ENCODE measurements at places on chromosomes 7 and 10.

GRCh38 chr7:1533547-1534329 lies 3.2 kb downstream of the MAFK start:
- DNase-seq: no peak

- DNase-seq: peak; percentile 90
These were observed at the start of gene SPOCK2 for GRCh38 chr10:72087969-72088888. TSS of gene SPOCK2 (minus strand) at chr10:72088551. CDS start at chr10:72088328, 223 bp downstream.

GRCh38 chr10:36761121-36761520 lies 364.3 kb upstream of the ANKRD30A start:
- DNase-seq: no peak

GRCh38 chr7:116726713-116727431 lies 54.9 kb downstream of the MET start:
- DNase-seq: no peak

GRCh38 chr10:69712342-69712741 lies 82.3 kb downstream of the FAM241B start:
- no peak for DNase-seq

DNA sequence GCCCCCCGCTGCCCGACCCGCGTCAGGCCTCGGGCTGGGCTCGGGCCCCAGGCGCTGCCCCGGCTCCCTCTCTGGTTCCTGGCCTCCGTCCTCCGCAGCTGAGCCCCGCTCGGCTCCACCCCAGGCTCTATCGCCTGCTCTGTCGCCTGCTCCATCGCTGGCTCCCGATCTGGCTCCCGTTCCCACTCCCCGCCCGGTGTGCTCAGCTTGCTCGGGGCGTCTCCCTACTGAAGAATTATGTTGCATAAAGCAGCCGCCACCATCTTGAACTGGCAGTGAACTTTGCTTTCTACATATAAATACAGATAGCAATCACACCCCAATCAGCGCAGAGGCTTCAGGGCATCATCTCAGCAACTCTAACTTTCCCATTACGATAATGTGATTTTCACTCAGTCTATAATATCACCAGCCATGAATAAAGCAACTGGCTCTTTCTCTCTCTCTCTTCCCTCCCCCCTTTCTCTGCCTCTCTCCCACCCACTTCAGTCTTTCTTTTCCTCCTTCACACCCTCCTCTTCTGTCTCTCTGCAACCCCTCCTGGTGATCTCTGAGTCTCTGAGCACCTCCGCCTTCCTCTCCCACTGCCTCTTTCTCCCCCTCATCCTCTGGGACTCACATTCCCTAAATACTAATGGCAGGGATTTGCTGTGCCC lies 43.3 kb upstream of the BTRC start:
- no peak for DNase-seq

- DNase-seq: no peak
These were observed 1.6 kb upstream of the COPS6 start for GRCh38 chr7:100087055-100087750.

- DNase-seq: no peak
These were observed 41.7 kb downstream of the MAD1L1 start for GRCh38 chr7:2191016-2191415.

DNA sequence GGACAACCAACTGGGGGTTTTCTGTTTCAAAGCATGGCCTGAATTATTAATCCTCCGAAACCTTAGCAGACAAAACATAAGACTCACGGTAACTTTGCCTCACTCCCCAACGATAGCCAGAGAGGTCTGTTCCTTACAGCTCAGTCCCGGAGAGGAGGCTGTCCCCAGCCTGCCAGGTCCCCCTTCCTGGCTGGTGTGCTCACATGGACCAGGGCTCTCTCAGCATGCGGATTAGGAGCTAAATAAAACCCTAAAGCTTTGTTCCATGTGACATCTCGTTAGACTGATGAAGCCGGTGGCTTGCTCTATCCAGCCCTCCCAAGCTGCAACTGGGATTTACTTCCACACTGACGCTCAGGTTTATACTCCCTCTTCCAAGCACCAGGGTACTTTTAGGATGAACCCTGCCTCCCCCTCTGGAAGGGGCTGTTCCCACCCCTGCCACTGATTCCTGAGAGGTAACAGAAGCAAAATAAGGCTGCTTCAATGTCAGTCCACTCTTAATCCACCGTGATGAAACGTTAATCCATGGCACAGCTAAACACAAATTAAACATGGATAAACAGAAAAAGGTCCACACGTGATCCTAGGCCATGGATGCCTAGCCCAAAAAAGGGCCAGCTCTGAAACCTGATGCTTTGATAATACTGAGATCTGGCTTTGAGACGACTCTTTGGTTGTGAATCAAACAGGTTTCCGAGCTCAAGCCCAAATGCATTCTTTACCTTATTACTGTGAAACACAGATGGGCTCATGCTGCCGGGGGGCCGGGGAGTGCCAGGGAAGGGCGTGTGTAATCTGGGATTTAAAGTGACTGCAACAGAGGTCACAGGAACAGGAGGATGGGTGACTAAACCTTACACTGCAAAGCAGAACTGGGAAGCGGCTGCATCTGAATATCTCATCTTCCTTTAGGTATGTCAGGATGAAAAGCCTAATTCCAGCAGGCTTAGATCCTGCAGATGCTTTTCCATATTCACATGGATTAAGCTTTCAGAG lies 86.2 kb downstream of the ZRANB1 start:
- no peak for DNase-seq

GRCh38 chr10:130432850-130433249 lies 296.7 kb downstream of the GLRX3 start:
- no peak for DNase-seq

DNA sequence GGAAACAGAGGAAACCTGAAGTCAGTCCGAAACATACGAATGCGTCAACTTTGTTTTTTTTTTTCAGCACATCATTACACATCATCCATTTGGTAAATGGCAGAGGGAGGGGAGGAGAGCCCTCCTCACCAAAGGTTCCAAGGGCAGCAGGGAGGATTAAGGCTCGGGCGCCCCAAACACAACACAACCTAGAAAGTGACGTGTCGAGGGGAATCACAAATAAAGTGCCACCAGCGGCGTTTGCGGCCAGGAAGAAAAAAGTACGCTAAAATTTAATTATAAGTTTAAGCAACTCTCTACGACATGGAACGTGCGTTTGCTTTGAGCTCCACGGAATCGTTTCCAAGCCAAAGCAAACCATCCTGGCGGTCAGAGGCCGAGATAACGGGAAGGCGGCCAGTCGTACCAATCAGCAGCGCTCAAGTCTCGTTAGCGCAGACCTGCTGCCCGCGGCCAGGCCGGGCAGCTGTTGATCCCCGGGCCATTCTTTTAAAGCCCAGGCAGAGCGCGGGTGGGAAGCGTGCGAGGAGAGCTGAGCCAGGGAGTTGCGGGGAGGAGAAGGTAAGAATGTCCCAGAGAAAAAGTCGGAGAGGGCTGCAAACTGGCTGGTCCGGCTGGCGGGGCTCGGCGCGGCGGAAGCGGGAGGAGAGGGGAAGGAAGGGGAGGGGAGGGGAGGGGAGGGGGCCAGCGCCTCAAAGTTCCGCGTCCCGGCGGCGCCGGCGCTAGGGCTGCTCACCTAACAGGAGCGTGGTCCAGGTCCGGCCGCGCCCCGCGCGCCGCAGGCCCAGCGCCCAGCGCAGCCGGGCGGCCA lies 719 bp downstream of the DPY19L1 start:
- peak; percentile 33 for DNase-seq

DNA sequence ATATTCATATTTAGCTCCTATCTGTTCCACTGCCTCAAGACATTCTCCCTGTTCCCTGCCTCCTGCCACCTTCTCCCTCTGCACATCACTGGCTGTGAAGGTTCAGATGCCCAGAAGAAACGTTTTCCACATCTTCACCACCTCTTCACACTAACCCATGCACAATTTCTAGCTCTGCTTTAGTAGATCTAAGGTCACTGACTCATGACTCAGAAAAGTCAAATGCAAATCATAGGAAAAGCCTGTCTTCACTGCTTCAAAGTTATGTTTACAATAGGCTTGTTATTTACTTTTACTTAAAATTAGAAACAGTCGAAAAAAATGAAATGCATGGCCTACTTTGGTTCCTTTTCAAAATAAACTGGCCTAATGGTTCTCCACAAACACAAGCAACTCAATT lies 2.5 kb downstream of the SCRN1 start:
- no peak for DNase-seq

GRCh38 chr10:61302124-61302523 lies 151.1 kb downstream of the TMEM26 start:
- no peak for DNase-seq

DNA sequence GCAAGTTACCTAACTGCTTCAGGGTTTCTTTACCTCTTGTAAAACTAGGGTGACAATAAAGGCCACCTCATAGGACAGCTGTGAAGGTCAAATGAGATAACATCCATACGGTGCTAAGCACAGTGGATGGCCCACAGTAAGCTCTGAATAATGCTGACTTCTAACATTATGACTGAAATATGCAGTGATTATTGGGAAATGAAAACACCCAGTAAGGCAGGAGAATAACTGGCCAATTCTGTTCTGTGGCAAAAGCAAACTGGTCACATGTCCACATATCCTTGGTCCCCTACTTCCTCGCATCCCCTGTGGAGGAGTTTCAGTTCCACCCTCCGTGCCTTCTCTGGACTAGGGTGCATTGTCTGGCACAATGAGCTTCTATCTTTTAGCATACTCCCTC lies 1.4 kb downstream of the CUBN start:
- no peak for DNase-seq

DNA sequence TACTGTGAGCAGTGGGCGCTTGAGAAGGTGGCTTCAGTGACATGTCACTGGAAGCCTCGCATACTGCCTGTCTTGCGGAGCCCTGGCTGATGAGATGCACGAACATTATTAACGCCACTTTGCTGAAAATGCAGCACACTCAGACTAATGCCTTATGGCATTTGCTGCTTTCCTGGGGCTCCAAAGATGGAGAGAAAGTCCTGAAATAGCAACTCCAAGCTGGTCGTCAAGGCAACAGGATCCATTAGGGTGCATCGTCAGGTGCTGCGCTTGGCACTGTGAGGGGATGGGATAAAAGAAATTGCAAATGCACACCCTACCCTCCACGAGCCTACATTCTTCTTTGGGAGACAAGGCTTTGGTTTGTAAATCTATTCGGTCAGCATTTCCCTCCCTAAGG lies 592.5 kb downstream of the TYW1 start:
- DNase-seq: no peak

DNA sequence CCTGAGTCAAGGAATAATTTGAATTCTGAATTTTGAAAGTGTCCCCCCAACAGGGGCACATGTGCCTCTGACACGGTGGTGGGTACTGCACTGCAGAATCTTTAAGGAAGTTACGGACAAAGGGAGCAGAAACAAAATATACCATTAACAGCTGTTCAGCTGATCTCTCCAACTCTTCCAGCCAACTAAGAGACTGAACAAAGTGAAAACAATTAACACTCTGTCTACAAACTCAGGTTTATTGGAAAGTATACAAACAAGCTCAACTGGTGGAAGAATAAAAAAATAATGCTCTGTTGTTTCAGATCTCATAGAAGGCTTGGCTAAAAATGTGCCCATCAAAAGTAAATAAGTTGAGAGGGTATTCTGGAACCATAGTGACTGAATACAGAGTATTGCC lies 34.4 kb downstream of the ASB4 start:
- no peak for DNase-seq

DNA sequence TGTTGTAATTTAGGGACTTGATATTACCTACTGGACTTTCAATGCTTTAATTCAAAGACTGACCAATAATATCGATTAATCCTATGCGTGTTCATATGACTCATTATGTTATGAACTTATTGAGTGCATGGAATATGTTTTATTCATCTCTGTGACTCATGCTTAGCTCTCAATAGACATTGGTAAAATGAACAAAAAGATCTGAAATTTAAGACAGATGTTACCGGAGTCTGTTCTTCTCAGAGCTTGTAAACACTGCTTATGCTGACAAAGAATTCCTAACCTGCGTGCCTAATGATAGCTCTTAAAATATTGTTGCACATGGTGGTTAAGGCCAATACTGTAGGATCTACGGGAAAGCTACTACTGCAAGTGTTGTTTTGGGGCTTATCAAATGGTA lies 131.5 kb upstream of the ACBD5 start:
- DNase-seq: no peak

- no peak for DNase-seq
These were observed 83.1 kb downstream of the LRRN3 start for GRCh38 chr7:111173990-111174389.
